ENCODE measurements at places on chromosomes 16 and 17.

DNA sequence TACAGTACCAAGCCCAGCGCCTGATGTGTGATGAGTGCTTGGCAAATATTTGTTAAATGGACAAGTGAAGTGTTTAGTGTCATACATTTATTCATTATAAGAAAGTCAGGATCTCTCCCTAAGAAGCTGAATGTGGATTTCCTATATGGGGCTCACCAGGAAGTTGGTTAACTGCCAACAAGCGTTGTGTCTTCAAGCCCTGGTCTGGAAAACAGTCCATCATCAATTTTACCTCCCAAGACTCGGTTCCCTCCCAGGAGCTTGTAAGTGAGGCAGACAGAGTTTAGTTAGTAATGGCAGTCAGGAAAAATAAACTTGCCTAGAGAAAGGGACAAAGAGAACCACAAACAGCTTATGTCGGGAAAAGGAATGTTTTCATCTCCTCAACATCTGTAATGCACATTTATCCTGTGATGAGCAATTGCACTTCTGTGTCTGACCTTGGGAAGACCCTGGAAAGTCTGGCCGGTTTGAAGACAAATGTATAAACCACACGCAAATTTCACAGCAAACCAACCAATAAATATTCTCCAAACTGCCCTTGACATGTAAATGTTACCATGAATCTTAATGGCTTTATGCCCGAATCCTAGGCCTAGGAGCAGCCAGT, 28.3 kb downstream of the C16orf95 start:
- DNase-seq, result no peak

GRCh38 chr16:48999508-48999907, 282.1 kb downstream of the CBLN1 start:
- no peak for DNase-seq

DNA sequence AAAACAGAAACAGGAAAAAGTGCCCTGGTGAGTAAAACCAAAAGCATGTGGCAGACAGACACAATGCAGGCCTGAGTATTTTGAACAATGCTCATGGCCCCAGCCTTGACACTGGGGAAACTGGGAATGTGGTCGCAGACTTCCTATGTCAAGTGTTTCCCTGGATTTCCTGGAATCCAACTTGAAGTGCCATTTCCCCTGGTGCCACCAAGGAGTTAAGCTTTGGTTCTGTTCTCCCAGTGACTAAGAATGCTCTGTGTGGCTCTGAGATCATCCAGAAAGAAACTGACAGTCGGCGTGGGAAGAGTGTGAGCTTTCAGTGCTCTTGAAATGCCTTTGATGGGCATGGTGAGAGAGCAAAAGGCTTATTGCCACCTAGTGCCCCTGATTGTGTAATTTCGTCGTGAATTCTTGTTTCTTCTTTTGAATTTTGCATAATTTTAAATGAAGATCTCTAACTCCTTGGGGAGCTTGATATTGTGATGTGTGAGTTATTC, 96.0 kb downstream of the YPEL2 start:
- no peak for DNase-seq

DNA sequence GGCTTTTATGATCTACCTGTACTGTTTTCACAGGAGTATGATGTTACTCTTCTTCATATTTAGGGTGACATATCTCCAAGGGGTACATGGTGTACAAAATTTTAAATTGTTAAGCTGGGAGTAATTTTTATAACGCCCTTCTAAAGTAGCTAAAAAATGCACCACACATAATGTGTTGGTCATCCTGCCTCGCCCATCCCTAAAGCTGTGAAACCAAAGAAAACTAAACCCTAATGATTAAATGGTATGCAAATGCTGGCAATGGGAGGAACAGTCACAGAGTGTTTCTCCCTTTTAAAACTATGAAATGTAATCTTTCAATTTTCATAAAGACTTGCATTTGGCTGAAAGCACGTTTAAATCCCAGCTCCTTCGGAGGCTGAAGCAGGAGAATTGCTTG, 2.0 kb upstream of the KRT24 start:
- no peak for DNase-seq

GRCh38 chr17:35051579-35052240, 11.8 kb downstream of the RFFL start:
- DNase-seq, result no peak

DNA sequence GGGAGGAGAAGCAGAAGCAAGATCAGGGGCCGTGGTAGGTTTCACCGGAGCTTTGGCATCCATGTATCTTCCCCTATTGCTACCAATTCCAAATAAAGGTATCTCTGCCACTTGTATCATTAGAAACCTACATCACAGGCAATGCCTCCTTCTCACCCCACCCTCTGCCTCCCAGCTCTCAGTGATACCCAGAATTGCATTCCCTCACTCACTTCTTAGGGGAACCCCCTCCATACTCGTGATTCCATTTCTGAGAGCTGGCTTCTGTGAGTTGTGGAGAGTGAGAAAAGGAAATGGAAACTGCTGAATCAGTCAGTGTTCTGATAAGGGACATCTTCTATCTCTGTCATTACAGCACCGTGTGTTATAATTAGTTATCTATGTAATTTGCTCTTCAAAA, 2.3 kb upstream of the CCL3 start:
- DNase-seq, result no peak

GRCh38 chr17:14737984-14738651, 437.2 kb downstream of the HS3ST3B1 start:
- DNase-seq, result no peak

DNA sequence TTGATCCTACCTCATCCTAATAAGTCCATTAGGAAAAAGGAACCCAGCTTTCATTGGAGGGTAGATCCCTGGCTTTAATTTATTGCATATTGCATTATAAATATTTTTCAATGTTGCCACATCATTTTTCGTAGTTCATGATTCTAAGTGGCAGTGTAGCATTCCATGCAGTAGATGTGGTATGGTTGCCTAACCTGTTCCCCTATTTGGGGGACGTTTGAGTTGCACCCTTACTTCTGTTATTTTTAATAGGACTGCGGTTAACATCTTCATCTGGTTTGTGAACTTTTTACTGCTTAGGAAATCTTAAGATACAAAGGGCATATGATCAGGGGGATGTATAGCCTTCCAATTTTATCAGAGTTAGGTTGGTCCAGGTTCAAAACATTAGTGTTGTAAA, 5.4 kb downstream of the SCPEP1 start:
- DNase-seq, result no peak

DNA sequence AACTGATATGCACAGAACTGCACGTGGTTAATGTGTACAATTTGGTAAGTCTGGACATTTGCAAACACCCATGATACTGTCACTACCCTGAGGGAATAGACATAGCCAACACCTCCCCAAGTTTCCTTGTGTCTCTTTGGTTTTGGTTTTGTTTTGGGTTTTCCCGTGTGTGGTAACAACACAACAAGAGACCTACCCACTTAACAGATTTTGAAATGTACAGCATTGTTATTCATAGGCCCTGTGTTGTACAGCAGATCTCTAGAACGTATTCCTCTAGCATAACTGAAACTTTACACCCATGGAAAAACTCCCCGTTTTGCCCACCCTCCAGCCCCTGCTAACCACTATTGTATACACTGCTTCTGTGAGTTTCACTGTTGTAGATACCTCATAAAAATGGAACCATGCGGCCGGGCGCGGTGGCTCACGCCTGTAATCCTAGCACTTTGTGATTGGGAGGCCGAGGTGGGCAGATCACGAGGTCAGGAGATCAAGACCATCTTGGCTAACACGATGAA, 76.3 kb upstream of the TBC1D3K start:
- no peak for DNase-seq

DNA sequence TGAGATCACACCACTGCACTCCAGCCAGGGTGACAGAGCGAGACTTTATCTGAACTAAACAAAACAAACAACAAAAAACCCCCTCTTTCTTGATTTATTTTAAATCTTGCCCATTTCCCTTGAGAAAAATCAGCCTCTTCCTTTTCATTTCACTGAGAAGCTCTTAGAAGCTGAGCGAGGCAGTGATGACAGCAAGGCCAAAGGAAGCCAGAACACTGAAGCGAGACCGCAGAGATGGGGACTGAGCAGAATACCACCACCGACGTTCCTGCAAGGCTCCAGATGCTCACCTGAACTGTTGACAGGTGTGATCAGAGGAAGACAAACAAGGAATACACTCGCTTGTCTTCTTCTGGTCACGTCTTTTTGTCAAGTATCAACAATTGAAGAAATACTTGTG, 30.5 kb upstream of the IRF8 start:
- no peak for DNase-seq

GRCh38 chr17:6752068-6752909, 3.6 kb upstream of the XAF1 start:
- no peak for DNase-seq

DNA sequence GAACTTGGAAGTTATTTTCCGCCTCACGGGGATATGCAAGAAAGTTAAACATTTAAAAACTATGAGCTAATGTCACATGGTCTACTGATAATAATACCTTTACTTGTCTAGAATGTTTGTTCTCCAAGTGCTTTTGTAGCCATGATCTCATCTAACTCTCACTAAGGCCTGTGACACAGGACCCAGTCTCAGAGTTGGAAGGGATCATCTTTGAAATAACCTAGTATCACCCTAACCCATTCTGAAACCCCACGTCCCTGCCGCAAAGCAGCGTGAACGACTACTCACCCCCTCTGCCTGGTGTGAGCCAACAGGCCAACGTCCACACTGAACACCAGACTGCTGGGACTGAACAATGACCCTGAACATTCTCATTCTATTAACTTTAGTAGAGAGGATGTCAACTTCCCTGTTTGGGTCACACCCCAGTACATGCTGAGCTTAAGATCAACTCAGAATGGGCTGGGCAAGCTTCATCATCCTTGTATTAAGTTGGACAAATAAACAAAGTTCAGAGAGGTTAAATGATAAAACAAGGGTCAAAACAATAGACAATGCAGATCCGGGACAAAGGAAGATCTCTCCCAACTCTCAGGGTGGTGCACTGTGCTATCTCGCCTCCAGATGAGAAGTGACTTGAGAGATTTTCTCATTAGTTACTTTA, 54.8 kb upstream of the BCAR1 start:
- DNase-seq, result no peak

GRCh38 chr16:63625126-63625525, 1496.7 kb downstream of the CDH11 start:
- no peak for DNase-seq

GRCh38 chr17:75031972-75032719, 14.6 kb downstream of the ATP5PD start:
- peak; percentile 30 for DNase-seq

DNA sequence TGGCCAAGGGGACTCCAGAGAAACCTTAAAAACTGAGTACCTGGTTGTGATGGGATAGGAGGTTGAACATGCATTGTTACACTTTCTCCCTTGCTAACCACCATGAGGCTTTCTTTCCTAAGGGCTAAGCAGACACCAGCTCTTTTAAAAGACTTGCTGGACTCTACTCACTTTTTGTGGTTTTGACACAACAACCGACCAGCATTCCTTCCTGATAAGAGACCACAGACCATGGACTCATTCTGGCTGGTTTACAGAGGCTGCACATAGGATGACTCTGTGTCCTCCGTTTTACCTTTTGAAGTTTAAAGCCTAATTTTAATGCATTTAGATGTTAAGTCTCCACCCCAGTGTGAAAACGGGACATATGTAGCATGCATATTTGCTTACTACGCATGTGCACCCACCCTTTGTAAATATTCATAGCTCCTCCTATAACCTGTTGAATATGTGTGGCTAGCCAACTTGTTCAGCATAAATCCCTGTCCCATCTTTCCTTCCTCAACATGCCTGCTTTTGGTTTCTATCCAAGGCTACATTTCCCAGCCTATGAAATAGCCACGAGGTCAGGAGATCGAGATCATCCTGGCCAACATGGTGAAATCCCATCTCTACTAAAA, 475.9 kb downstream of the GRIN2A start:
- no peak for DNase-seq

DNA sequence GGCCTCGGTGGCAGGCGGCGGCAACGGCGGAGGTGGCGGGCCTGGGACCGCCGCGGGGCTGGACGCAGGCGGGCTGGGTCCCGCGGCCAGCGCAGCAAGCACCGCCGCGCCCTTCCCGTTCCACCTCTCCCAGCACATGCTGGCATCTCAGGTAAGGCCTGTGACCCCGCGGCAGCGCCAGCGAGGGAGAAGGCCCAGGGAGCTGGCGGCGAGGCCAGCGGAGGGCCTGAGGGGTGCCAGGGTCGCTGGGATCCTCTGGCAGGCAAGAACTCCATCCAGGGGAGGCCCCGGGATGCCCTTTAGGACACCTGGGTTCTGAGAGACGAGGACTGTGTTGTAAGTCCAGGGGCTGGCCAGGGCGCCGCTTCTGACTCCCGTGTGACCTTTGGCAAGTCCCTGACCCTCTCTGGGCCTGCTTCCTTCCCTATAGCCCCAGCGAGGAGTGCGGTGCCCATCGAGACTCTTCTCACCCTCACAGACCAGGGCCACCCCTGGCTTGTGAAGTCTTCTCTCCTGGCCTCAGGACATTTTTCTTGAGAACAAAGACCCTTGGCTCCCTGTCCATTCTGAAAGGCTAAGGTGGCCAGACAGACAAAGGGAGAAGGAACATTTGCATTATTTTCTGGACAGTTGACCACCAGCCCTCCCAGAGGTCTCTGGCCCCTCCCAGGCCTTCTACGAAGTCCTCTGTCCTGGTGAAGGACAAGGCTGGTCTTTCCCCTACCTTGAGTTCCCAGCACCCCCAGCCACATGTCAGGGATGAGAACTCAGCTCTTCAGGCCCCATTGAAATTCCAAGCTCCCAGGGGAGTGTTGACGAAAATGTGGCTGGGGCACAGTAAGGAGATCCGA, 6.3 kb downstream of the TBX2 start:
- no peak for DNase-seq

GRCh38 chr16:65249768-65250167, 127.9 kb upstream of the CDH11 start:
- no peak for DNase-seq

GRCh38 chr16:27332105-27332504, 18.3 kb downstream of the IL4R start:
- peak; percentile 39 for DNase-seq

- no peak for DNase-seq
These were observed 52.3 kb downstream of the TNRC6C start for GRCh38 chr17:78010759-78011158.

- no peak for DNase-seq
These were observed 60.3 kb upstream of the CIBAR2 start for GRCh38 chr16:85172455-85173145.

GRCh38 chr17:49511810-49512209, 16.7 kb downstream of the NGFR start:
- DNase-seq, result no peak

DNA sequence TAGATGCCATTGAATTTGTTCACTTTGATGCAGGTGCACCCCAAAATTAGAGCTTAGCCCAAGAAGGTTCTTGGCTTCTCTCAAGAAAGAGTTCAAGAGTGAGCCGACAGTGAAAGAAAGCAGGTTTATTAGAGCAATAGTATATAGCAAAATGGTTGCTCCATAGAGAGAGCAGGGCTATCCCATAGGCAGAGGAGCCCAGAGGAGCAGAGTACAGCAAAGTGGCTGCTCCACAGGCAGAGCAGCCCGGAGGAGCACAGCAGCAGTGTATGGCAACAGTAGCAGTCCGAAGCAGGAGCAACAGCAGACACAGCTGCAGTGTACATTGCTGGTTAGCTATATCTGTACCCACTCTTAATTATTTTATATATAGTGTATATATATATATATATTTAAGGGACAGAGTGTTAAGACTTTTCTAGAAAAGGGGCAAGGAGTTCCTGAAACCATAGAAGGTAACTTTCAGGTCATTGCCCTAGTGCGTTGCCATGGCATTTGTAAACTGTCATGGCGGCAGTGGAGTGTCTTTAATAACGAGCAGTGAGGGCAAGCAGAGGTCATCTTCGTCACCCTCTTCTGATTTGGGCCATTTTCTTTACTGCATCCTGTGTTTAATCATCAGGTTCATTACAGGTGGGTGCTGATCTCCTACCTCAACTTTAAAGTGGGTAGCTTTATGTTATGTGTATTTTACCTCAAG, 222.7 kb downstream of the CYB561 start:
- no peak for DNase-seq
